ENCODE measurements at places on chromosomes 13 and 19.

DNA sequence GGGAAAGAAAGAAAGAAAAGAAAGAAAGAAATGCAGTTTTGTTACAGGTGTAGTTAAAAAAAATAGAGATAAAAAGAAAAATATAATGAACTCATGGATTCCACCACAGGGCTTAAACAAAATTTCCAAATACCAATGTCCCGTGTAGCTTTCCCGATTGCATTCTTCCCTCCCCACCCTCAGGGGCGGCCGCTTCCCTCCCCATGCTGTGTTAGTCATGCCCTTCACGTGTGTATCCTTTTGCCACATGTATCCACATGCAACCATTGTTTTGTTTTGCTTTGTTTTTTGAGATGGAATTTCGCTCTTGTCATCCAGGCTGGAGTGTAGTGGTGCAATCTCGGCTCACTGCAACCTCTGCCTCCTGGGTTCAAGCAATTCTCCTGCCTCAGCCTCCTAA lies 3.6 kb upstream of the KMT5C start:
- DNase-seq, result no peak

GRCh38 chr13:96193728-96194310 lies 103.9 kb downstream of the HS6ST3 start:
- DNase-seq, result no peak

DNA sequence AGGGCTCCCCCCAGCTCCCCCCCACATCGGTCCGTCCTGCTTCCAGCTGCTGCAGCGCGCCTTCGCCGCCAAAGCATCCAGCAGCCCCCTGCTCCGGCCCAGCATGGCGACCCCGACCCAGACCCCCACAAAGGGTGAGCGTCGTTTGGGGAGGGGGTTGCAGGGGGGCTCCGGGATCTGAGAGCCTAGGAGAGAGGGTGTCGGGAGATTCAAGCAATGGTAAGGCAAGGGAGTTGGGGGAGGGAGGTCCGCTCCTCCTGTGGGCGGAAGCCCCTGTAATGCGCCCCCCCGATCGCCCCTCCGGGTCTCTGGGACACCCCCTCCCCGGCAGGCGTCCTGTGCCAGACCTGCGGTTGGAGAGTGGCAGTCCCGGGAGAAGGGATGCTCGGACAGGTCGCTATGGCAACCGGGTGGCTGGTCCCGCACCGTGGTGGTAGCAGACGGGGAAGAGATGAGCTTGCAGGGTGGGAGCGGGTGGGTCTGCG lies at the start of gene FXYD7:
Gene FXYD7 (plus strand): TSS at position 25 of the 485 bp plus-strand sequence. CDS start 79 bp downstream, at position 104.
- no peak for DNase-seq

DNA sequence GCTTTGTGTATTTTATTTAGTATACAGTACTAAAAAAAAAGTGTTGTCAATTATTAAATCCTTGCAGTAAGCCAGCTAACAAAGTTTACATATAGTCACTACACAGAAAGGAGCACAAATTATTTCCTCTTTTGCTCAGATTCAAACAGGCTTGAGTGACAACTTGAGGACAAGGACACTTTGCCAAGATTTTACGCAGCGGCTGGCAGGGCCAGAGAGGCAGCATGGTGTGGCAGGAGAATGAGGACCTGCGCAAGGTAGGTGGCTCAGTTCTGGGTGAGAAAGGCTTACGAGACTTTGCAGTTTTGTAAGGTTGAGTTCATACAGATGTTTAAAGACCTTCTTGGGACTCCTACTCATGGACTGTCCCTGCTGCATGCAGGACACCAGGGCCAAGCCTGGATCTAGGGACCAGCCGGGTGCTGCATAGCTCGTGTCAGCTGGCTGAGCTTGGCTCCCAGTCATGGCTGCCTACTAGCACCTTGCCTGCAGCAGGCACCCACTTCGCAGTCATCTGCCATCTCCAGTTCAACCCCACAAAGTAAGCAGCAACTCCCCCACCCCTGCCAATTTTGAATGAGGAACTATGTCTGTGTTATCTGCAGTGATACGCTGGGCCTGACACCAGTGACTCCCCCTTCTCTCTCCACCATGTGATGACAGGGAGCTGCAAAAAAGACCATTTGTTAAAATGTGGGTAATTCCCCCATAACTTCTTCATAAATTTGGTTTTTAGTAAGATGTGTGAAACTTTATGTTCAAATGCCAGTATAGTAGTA lies 3.7 kb upstream of the TUBA3C start:
- DNase-seq, result no peak

GRCh38 chr19:5396963-5397362 lies 56.4 kb upstream of the PTPRS start:
- DNase-seq, result no peak

DNA sequence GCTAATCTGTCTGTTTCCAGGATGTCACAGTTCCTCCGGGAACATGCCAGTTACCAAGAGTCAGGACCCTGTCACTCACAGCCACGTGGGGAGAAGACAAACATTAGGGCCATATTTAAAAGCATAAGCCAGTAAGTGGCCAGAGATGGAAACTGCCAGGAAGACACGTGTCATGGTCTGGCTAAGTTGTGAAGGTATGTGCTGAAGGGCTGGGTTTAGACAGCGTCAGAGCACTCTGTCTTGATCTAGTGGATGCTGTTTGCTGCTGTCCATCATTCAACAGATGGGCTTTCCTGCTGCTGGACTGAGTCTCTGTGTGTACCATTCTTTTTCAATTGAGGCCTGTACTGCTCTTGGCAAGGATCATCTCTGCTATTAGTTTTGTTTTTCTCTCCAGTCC lies 128.6 kb downstream of the HS6ST3 start:
- DNase-seq, result no peak

- no peak for DNase-seq
Observed at GRCh38 chr13:98449273-98449672, 127.6 kb downstream of the STK24 start.

DNA sequence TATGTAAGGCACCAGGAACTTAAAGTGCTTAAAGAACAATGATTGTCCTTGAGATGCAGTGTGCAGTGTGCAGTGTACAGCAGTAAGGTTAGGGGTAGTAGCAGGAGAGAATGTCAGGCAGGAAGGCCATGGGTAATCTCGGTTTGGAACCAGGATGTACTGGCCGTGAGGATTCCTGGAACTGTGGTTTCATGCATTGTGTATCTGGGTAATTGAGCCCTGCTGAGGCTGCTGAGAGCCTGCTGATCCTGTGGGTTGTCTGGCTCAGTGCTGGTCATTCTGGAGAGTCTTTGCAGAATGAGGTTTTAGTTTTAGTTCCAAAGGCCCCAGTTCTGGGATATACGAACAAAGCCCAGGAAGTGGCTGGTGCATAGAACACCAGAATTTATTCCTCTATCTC lies 71.0 kb downstream of the ZNF568 start:
- no peak for DNase-seq

DNA sequence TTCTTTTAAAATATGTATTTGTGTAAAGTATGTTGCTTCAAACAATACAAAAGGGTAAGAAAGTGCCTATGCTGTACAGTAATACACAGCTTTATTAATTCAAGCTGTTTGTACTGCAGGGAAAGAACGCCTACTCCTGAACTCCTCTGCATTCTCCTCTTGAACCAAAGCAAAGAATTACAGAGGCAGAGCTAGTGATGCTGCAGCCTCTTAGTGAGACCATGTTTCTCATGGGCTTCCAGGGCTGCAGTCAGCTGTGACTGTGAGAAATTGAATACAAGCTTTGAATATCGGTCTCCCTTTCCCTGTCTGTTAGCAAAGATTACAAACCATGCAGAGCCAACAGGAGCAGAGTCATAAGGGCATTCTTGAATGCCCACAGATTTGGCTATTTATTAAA lies 248.5 kb downstream of the SLITRK1 start:
- no peak for DNase-seq
